CD4-positive, alpha-beta memory T cell (primary cell): ENCODE measurements at places on chromosomes 2 and 18. TPM values are rescaled to one million over a fixed set of nuclear protein-coding genes. Genes with fewer than 3 reads are reported as not detected.

The DYNAP gene
- total RNA-seq: not detected

The SLC9A4 gene
- total RNA-seq: not detected

The HS6ST1 gene
- total RNA-seq: 12.4 TPM

- no peak overlapping the region for H3K4me3 ChIP-seq
- no peak overlapping the region for H3K27ac ChIP-seq
- H3K36me3 ChIP-seq: no peaks in the 10 kb centered on the region
- no peaks in the 10 kb centered on the region for H3K27me3 ChIP-seq
- H3K4me1 ChIP-seq: no peaks in the 10 kb centered on the region
Observed at GRCh38 chr2:65392609-65393008, 39.8 kb downstream of the SPRED2 start.

DNA sequence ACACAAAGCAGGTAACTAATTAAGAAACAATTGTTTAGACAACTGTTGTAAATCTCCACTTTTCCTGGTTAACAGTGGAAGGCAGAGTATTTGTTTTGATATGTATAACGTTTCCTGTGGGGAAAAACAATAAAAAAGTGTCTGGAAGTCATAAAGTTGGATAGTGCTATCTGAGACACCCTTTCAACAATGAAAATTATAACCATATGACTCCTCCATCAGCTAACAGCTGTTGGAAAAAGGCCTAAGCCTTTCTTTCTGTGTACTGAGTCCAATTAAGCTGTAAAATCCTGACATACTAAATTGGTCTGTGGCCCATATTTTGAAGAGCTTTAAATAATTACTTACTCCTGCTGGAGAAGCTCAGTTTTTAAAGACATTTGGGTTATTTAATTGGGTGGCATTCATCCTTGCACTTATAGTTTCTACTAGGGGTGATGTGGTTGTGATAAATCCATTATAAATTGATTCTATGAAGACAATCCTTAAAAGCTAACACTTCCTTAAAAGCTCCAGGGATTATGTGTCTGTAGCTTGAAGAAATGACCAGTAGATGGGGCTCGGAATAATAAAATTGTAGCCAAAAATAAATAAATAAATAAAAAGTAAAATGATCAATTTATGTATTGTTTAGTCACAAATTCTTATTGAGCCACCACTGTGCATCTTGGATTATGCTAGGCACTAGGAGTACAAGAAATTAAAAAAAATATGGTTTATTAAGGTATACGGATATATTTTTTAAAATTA is 698.1 kb upstream of the NXPH2 start:
- H3K27ac ChIP-seq: no peak overlapping the region
- no peaks in the 10 kb centered on the region for H3K27me3 ChIP-seq
- no peak for DNase-seq
- H3K4me3 ChIP-seq: no peak overlapping the region
